Activated CD4-positive, alpha-beta memory T cell treated with anti-CD3 and anti-CD28 coated beads, Interleukin-2, amount 10 ng/mL, durations not matched to agents 7 days and 5 days (primary cell): ENCODE measurements at places on chromosomes 6 and 20. TPM values are rescaled to one million over a fixed set of nuclear protein-coding genes. Genes with fewer than 3 reads are reported as not detected.
A peak's percentile ranks its signal among the peaks of the same experiment; 100 is the strongest.

HLA-DOA gene
- total RNA-seq = 3.4 TPM

OR2H2 gene
- total RNA-seq = not detected

- H3K4me3 ChIP-seq = no peak overlapping the region
- DNase-seq = no peak
- peaks cover 5% of the 10 kb centered on the region for H3K36me3 ChIP-seq
- H3K4me1 ChIP-seq = peaks cover 25% of the 10 kb centered on the region
- no peaks in the 10 kb centered on the region for H3K27me3 ChIP-seq
Measured at GRCh38 chr6:130694606-130695005, 132.6 kb upstream of the SMLR1 start.

GRCh38 chr20:17747431-17747846 is 47.7 kb downstream of the BANF2 start:
- H3K4me1 ChIP-seq = no peaks in the 10 kb centered on the region
- no peaks in the 10 kb centered on the region for H3K36me3 ChIP-seq
- no peak overlapping the region for H3K4me3 ChIP-seq
- no peak overlapping the region for H3K27ac ChIP-seq

GRCh38 chr6:35092362-35093117 is 48.6 kb downstream of the TCP11 start:
- no peaks in the 10 kb centered on the region for H3K4me1 ChIP-seq
- no peak for DNase-seq
- H3K27me3 ChIP-seq = peaks cover 8% of the 10 kb centered on the region
- no peak overlapping the region for H3K27ac ChIP-seq
- H3K4me3 ChIP-seq = no peak overlapping the region

DNA sequence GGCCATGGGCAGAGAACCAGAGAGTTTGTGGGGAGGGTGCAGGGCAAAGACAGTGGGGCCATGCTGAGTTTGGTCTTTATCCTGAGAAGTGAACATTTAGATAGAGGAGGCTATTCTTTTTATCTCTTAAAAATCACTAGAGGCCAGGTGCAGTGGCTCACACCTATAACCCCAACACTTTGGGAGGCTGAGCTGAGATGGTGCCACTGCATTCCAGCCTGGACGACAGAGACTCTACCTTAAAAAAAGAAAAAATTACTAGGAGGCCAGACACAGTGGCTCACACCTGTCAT is 8.7 kb downstream of the PXMP4 start:
- H3K36me3 ChIP-seq = peaks cover 45% of the 10 kb centered on the region
- no peaks in the 10 kb centered on the region for H3K27me3 ChIP-seq
- H3K4me1 ChIP-seq = peaks cover 29% of the 10 kb centered on the region
- H3K4me3 ChIP-seq = no peak overlapping the region

GRCh38 chr6:118249680-118250079 is 298.4 kb upstream of the PLN start:
- H3K4me1 ChIP-seq = no peaks in the 10 kb centered on the region
- H3K4me3 ChIP-seq = no peak overlapping the region
- H3K36me3 ChIP-seq = no peaks in the 10 kb centered on the region

DNA sequence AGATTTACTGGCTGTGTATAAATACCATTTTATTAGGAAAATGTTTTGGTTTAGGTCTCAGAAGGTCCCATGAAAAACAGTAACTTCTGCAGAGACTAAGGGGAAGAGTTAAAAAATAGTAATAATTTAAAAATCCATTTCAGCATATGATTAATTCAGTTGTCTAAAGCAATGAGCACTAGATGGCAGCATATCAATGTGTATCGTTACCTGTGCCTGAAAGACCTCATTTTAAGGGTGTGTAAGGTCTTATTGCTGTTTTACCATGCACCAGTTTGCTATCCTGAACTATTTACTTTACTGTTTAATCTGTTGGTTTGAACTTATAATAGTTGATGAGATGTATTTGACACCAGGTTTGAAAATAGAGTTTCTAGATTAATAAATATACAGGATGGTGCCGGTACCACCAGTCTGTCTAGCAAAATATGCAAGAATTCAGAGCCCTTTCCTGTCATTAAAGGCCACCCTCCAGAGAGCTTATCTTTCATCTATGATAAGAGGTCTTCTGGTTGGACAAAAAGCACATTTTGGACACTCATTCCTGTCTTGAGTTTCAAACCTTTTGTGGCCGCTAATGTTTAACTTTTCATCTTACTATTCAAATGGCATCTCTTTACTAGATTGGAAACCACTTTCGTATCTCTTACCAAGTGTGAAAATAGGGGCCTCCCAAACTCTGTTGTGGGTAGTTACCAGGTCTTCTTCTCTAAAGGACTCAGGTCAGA is 8.9 kb upstream of the AHI1 start:
- no peak for DNase-seq
- H3K27me3 ChIP-seq = peaks cover 1% of the 10 kb centered on the region
- H3K27ac ChIP-seq = peak overlapping the region; percentile 12
- peaks cover 7% of the 10 kb centered on the region for H3K4me1 ChIP-seq
- H3K36me3 ChIP-seq = no peaks in the 10 kb centered on the region

KHDC3L gene
- not detected for total RNA-seq

PPP1R14C gene
- 0.10 TPM for total RNA-seq

GRCh38 chr6:91142154-91142553 is 555.3 kb upstream of the MAP3K7 start:
- no peak overlapping the region for H3K4me3 ChIP-seq
- H3K27ac ChIP-seq = no peak overlapping the region
- no peaks in the 10 kb centered on the region for H3K36me3 ChIP-seq
- DNase-seq = no peak
- H3K4me1 ChIP-seq = no peaks in the 10 kb centered on the region

LPIN3 gene
- total RNA-seq = 0.65 TPM

- no peaks in the 10 kb centered on the region for H3K36me3 ChIP-seq
- peaks cover 6% of the 10 kb centered on the region for H3K27me3 ChIP-seq
- peaks cover 4% of the 10 kb centered on the region for H3K4me1 ChIP-seq
- H3K4me3 ChIP-seq = no peak overlapping the region
- no peak for DNase-seq
- no peak overlapping the region for H3K27ac ChIP-seq
Measured at GRCh38 chr6:43070028-43070632, 6.0 kb upstream of the PTK7 start.

DNA sequence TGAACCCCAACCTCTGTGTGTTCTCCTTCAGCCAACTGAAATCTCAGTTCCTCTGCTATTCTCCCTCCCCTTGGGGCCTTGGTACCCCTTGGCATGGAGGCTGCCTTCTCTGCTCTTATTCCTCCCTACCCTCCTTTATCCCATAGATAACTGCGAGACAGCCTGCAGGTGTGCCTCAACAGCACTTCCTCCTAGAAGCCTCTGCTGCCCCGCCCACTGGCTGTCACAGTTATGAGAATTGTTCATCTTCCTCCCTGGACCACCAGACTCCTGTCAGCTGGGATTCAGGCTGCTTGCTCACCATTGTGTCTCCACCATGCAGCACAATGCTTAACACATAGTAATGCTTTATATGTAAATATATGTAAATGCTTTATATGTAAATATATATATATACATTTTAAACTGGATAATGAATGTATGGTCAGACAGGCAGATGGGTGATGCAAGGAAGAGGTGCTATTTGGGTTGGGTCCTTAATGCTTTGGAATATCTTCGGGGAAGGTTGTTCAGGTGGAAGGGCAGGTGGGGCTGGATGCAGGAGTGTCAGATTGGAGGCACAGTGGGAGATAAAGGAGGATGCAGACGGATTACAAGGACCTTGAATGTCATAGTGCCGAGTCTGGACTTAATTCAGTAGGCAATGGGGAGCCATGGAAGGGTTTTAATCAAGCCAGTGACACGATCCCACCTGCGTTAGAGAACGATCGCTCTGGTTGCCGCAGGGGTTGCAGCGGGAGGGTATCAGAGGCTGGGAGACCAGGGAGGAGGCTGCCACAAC is 4.9 kb downstream of the CDH22 start:
- no peak overlapping the region for H3K27ac ChIP-seq
- no peaks in the 10 kb centered on the region for H3K36me3 ChIP-seq
- no peak overlapping the region for H3K4me3 ChIP-seq
- H3K27me3 ChIP-seq = peaks cover 43% of the 10 kb centered on the region
- peaks cover 2% of the 10 kb centered on the region for H3K4me1 ChIP-seq

DNA sequence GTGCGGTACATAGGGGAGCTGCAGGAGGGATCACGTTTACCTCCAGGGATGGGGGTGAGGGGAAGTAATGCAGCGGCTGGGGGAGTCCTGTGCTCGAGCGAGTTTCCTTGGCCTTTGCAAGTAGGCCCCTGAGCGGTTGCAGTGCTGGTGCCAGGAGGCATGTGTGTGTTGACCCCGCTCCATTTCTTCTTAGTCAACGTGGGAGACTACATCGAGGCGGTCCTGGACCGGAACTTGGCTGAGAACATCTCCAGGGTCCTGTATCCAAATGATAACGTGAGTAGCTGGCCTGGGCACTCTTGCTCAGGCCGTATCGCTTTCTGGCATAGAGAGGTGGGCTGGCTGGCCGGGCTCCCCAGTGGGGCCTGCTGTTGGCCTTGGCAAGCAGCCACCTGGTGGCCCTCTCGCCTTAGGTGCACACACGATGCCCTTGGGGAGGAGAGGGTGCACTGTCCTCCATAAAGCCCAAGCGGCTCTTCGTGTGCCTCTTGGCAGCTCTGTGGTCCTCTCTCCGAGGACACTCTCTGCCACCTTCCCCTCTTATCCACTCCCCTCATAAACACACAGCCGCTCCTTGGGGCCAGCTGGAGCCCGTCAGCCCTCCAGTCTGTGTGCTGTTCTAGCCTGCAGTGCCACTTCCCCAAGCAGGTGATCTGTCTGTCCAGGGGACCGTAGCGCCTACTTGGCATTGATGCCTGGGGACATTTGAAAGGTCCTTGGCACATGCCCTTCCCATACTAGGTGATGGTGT is 29.3 kb downstream of the PYGB start:
- H3K4me1 ChIP-seq = no peaks in the 10 kb centered on the region
- no peaks in the 10 kb centered on the region for H3K27me3 ChIP-seq
- H3K36me3 ChIP-seq = peaks cover 4% of the 10 kb centered on the region
- H3K4me3 ChIP-seq = no peak overlapping the region
- H3K27ac ChIP-seq = no peak overlapping the region

ELMO2 gene
- total RNA-seq = 97.6 TPM

DNA sequence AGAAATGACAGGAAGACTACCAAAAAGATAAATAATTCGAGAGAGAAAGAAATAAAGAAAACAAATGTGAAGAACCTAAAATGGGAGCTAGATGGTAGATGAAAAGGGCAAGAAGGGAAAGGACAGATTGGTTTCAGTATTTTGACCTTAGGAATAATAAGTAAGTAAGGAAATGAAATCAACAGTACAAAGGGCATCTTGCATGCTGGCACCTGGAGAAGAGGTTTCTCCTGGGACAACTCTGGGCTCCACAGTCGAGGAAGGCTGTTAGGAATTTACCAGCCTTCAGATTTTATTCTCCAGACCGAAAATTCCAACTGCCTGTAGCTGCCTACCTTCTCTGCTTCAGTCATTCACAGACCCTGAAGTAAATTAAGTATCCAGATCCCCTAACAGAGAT is 80.5 kb downstream of the SMLR1 start:
- H3K27ac ChIP-seq = no peak overlapping the region
- H3K27me3 ChIP-seq = peaks cover 9% of the 10 kb centered on the region
- peaks cover 2% of the 10 kb centered on the region for H3K4me1 ChIP-seq
- H3K36me3 ChIP-seq = peaks cover 2% of the 10 kb centered on the region

GRCh38 chr6:137625808-137626207 is 131.6 kb upstream of the OLIG3 start:
- H3K27ac ChIP-seq = no peak overlapping the region
- no peaks in the 10 kb centered on the region for H3K36me3 ChIP-seq
- H3K4me1 ChIP-seq = peaks cover 4% of the 10 kb centered on the region
- no peak for DNase-seq
- H3K4me3 ChIP-seq = no peak overlapping the region

KCNK17 gene
- not detected for total RNA-seq

SMLR1 gene
- total RNA-seq = not detected
